ENCODE measurements at places on chromosomes 4 and X.

GRCh38 chrX:104564921-104565703 is 887 bp upstream of the IL1RAPL2 start:
- no peak for DNase-seq

DNA sequence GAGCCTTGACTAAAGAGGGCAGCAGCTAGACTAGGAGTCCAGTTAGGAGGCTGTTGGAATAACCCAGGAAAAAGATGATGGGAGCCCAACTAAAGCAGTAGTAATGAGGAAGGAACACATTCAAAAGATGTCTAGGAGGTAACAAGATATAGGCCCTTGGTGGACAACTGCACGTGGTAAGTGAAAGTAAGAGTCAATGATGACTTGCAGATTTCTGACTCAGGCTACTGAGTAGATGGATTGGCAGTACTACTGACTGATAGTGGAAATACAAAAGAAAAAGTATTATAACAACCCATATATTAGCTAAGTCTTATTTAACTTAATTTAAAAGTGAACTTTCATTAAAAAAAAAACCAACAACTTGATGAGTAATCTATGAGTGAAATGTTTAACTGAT is 74.0 kb downstream of the PAK3 start:
- no peak for DNase-seq

GRCh38 chr4:14152834-14153519 is 525.5 kb upstream of the BOD1L1 start:
- no peak for DNase-seq

DNA sequence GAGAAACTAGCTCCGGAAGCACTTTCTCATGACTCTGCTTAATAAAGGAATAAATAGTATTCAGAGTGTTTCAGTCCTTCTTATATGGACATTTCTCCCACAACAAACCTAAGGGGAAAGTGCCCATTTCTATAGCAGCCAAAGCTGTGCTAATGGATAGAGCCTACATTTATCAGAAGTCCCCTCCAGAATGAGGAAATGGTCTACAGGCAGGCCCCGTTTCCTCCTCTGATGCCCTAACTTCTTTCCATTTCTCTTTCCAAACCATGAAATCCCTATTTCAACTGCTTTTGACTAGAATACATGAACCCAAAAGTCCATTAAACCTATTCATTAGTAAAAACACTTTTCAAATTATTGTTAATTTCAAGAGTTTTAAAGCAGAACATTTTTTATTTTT is 4.5 kb downstream of the ACSL1 start:
- DNase-seq: no peak

GRCh38 chr4:86482306-86483172 is 111.6 kb upstream of the PTPN13 start:
- DNase-seq: no peak

DNA sequence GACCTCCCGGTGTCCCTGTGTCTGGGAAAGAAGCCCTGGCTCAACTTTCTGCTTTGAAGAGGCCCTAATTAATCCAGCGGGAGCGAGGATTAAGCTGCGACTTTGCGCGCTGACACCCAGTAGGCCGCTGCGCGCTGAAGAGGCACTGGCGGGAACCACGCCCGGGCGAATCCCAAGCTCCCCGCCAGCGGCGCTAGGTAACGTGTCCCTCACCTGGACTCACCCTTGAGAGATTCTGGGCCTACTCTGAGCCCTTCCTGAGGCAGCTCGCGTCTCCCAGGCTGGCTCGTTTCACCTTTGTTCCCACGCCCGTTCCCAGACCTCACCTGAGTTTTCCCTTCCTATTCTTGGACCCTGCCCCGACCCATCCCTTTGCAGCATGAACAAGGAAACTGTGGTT is 616 bp upstream of the KLHL34 start:
- DNase-seq: no peak

DNA sequence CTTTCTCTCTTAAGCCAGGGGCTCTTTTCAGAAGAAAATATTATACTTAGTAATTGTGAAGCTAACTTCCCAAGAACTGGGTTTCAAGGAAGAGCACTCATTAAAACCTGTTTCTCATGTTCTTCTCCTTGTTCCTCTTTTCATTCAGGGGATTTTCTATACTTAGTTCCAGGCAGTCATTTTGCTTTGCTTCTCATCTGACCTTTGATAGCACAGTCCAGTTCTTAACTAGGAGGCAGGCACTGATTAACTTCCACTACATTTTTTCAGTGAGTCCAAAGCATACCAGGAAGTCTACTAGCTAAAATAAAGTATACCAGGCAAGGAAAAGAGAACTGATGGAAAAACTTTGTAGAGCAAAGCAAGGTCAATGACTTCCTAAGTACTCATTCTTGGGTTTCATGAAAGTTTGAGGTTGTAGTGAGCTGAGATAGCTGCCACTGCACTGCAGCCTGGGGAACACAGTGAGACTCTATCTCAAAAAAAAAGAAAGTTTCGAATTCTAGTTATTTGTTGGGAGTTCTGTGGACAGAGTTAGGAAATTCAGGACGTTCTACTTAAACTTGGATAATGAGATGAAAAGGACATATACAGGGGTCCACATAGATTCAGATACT is 190.1 kb upstream of the HS3ST1 start:
- DNase-seq: no peak

- no peak for DNase-seq
Measured at GRCh38 chr4:151251603-151252304, 25.2 kb upstream of the PRSS48 start.

DNA sequence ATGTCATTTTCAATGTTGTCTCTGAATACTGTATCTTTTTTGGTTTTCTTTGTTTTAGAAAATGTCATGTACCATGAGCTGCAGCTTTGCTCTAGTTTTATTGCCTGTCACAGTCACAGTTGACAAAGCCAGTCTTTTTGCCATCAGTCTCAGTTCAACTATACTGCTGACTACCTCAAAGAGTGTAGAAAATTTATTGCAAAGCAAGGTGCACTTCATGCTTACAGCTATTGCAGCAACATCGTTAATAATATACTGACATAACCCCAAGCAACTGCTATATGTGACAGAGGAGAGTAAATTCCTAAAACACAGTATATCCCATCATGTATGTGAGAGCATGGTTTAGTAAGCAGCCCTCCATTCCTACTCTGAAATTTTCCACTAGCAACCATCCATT is 2022.3 kb downstream of the ARAP2 start:
- no peak for DNase-seq

DNA sequence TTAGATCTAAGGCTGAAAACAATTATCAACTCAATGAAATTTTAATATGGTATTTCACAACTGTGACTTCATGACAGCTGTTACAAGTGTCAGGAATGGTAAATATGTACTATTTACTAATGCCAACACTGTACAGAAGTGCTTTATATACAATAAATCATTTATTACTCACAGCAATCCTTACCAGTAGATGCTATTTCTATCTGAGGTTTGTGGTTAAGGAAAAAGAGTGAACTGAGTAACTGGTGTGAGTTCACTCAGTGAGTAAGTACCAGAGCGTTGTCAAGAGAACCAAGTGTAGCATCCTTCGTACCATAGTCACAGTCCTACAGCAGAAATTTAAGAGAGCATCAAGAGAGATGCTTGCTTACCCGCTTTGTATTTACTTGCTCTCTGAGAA is 23.3 kb downstream of the MTHFD2L start:
- no peak for DNase-seq

- DNase-seq: no peak
Measured at GRCh38 chr4:38574559-38575333, 89.3 kb upstream of the KLF3 start.

- DNase-seq: no peak
Measured at GRCh38 chr4:72463724-72464123, 105.3 kb downstream of the ADAMTS3 start.

DNA sequence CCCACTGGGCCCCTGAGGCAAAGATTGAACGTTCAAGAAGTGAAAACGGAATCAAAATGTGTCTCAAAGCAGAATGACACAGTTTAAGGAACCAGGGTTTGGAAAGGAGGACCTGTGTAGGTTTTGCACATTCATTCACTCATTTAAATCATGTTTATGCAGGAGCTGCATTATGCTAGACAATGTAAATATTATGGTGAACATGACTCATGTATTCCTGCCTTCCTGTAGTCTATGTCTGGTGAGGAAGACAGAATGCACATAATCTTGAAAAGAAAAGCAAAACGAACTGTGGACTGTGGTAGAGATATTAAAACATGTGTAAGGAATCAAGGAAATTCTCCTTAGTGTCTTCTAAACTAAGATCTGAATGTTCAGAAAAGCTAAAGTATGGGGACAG is 311.8 kb upstream of the SMIM31 start:
- no peak for DNase-seq

DNA sequence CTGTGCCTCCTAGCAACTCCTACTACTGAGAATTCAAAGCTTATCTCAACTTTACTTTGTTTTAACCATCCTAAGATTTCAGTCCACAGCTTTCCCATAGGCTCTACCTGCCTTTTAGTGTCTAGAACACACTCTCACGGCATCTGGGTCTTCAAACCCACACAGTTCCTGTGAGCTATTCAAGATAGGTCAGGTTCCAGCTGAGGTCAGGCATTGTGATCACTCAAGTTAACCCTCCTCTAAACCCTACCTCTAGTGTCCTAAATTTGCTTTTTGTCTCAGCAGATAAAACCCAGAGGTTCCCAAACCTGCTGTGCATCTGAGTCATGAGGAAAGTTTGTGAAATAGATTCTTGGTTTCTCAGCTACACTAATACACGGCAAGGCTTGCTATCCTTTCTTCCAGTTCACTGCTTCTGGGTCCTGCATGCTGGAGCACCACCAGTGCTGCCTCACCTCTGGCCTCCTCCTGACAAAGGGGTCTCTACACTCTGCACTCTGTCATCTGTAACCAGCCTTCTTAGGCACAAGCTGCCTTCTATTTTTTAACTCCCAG is 324.6 kb upstream of the MAGEB2 start:
- DNase-seq: no peak

DNA sequence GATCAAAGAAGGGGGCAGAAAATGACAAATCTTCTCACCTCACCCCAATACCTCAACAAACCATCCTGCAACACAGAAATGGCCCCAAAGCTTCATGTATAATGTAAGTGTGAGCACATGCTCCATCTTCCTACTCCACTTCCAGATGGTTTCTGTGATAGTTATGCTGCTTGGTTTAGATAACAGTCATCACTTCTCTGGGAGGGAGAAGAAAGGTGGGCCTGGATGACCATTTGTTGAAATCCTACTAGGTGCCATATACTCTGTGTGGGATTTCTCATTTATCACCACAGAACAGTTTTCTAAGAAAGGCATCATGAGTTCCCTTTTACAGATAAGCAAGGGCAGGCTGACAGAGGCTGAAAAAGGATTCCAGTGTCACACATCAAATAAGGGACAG is 31.3 kb upstream of the NXF3 start:
- no peak for DNase-seq

Data from activated CD4-positive, CD25-positive, alpha-beta regulatory T cell treated with anti-CD3 and anti-CD28 coated beads, Interleukin-2, amount 50 U/mL, for 72 hours (primary cell).